Activated T-cell treated with anti-CD3 and anti-CD28 coated beads, Interleukin-2, amount 50 U/mL, for 48 hours (primary cell): ENCODE measurements at places on chromosomes 16 and 17.

DNA sequence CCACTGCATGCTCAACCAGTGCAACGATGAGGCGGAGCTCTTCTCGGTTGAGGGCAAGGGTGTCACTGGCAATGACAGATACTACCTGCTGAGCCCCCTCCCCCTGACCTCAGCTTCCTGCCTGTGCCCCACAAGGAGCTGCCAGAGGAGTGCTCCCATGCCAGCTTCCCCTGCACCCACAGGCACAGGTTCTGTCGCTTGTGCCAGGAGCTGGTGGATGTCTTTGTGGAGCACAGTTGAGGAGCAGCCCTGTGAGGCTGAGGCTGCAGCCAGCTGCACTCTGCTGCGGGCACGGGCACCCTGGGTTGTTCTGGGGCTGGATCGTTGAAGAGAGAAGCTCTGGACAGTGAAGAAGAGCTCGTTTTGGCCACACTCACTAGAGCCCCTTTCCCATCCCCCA is 165.3 kb upstream of the ZNF267 start:
- DNase-seq = no peak

DNA sequence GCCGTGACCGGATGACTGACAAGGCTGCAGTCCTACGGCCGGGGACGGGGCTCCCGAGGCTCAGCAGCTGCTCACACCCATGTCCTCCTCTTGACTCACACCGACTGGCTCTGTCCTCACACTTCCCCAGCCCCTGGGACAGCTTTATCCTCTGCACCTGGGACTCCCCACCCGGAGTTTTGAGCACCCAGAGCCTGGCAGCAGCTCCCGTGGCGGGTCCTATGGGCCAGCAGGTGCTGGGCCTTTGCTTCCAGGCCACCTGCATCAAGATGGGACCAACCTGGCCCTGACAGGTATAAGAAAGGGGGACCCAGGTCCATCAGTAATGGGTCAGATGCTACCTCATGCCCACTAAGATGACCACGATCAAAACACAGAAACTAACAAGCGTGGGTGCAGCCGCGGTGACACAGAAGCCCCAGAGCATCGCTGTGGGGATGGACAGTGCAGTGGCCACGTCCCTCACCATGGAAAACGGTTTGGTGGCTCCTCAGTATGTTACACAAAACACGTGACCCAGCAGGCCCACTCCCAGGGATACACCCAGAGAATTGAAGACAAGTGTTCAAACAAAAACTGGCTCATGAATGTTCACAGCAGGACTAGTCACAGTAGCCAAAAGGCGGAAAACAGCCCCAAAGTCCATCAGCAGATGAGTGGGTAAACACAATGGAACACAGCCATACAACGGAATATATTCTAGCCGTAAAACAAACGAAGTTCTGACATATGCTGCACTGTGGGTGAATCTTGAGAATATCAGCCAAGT is 3.3 kb upstream of the NOTUM start:
- no peak for DNase-seq

- no peak for DNase-seq
These were observed 84.6 kb downstream of the NT5M start for GRCh38 chr17:17387498-17388362.

- DNase-seq = no peak
These were observed 1.7 kb downstream of the CES2 start for GRCh38 chr16:66936889-66937554.

- DNase-seq = peak; percentile 41
These were observed 605 bp downstream of the NLRP1 start for GRCh38 chr17:5583426-5584382.

DNA sequence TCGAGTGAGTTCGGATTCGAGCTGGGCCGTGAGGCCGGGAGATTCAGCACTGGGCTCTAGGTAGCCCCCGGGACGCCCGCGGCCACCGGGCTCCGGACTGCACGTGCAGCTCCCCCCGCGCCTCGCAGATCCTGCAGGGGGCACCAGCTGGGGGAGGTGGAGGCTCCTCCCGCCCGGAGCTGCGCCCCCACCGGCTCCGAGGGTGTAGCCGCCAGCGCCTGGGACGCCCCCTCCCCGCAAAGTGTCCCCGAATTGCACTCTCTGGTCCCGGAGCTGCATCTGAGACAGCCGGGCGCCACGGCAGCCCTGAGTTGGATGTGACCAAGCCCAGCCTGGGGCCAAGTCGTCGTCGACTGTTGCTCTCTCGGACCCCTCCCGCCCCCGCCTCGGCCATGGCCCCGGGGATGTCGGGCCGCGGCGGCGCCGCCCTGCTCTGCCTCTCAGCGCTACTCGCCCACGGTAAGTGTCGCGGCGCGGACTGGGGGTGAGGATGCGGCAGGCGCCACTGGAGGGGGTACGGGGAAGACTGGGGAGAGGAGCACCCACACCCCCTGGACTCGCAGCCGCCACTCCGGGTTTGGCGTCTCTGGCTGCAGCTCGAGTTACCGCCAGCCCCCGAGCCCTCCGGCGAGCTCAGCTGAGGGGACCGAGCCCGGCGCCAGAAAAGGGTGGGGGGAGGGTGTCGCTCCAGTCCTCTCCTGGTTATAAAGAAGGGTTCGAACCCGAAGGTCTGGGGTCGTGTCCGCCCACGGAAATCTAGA is 1.5 kb downstream of the TMEM132E start:
- no peak for DNase-seq

GRCh38 chr16:50252874-50253513 is 13.4 kb upstream of the ADCY7 start:
- no peak for DNase-seq

DNA sequence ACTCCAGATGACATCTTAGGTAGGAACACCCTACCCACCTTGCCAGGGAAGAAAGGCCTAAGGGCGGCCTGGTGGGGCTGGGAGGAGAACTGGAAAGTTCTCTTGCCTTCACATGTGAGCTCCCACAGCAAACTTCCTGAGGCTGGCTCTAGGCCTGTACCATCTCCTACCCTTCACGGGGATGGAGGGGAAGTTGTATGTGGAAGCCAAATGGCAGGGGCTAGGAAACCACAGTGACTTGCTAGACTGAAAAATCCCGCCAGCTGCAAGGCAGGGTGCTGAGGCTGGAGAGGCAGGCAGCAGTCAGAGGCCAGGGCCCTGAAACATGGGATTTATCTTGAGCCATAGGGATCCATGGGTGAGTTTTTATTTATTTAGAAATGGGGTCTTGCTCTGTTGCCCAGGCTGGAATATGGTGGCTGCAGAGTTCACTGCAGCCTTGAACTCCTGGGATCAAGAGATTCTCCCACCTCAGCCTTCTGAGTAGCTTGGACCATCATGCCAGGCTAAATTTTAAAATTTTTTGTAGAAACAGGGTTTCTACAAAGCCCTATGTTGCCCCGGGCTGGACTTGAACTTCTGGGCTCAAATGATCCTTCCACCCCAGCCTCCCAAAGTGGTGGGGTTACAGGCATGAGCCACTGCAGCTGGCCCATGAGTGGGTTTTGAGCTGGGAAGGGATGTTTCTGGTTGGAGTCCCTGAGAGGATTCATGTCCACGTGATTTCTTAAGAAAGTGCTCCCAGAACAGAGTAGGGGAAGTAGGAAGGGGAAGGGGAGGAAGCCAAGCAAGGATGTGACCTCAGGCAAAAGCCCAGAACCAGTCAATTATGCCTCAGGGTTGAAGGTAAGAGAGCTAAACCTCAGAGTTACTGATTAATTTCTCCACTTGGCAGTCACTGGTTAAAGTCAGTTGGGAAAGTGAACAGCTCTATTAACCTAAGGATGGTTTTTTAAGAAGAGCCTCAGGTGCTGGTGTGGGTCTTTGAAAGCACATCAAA is 4.0 kb upstream of the KAT8 start:
- DNase-seq = no peak

- no peak for DNase-seq
These were observed 50.0 kb downstream of the SF3B3 start for GRCh38 chr16:70573451-70574121.

GRCh38 chr17:67376737-67377487 is at the start of gene PITPNC1:
Gene PITPNC1 (plus strand): TSS chr17:67377281.
- peak; percentile 93 for DNase-seq

GRCh38 chr16:28108590-28109247 is 45.2 kb upstream of the GSG1L start:
- DNase-seq = no peak

DNA sequence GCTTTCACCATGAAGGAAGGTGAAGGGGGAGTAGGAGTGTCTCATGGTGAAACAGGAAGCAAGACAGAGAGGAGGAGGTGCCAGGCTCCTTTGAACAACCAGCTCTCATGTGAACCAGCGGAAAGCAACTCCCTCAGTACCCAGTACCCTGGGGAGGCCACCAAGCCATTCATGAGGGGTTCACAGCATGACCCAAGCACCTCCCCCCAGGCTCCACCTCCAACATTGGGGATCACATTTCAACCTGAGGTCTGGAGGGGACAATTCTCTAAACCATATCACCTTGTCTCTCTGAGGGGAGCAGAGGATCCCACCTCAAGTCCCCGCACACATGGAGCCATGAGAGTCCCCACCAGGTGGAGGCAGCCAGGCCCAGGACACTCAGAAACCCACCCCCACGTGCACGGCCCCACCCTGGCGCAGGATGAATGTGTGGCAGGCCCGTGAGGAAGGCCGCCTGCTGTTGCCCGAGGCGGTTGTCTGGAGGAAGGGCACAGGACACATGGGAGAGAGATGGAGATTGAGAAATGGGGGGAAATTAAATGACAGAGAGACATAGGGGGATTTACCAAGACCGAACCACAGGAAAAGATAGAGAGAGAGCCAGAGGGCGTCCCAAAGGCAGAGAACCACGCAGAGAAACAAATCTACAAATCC is 85.9 kb downstream of the TMEM132E start:
- DNase-seq = no peak

GRCh38 chr17:10121971-10122707 is 76.3 kb downstream of the GAS7 start:
- no peak for DNase-seq

GRCh38 chr16:56681939-56682702 is at the start of gene MT1X:
Gene MT1X (plus strand): TSS chr16:56682470. CDS start chr16:56682541, 71 bp downstream.
- peak; percentile 95 for DNase-seq

GRCh38 chr17:3972281-3972731 is 8.1 kb upstream of the ATP2A3 start:
- no peak for DNase-seq

GRCh38 chr17:29789196-29790170 is 140.5 kb downstream of the SSH2 start:
- DNase-seq = no peak

DNA sequence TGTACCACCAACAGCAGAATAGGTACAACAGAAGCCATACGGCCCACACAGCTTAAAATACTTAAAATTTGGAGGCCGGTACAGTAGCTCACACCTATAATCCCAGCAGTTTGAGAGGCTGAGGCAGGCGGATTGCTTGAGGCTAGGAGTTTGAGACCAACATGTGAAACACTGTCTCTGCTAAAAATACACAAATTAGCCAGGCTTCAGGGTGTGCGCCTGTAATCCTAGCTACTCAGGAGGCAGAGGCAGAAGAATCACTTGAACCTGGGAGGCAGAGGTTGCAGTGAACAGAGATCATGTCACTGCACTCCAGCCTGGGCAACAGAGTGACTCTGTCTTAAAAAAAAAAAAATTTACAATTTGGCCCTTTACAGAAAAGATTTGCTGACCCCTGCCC is 17.0 kb downstream of the GFOD2 start:
- DNase-seq = no peak

- no peak for DNase-seq
These were observed 2074.3 kb downstream of the TP53TG3F start for GRCh38 chr16:35533683-35534082.

DNA sequence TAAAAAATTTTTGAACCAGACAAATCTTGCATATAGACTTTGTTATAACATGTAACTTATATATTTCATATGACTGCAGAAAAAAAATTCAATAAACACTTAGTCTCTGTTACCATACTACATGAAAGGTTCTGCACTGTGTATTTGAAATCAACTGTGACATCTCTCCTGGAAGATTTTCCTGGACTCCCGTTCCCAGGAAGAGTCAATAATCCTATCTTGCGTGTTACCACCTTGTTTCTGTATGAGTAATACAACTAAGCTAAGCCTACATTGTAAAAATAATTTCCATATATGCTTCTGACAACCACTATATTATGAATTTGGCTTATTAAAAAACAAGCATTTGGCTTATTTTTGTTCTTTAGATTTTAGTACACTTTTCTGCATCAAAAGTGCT is 665.6 kb upstream of the SOX9 start:
- no peak for DNase-seq

GRCh38 chr17:69223809-69224208 is 4.8 kb downstream of the ABCA10 start:
- no peak for DNase-seq

DNA sequence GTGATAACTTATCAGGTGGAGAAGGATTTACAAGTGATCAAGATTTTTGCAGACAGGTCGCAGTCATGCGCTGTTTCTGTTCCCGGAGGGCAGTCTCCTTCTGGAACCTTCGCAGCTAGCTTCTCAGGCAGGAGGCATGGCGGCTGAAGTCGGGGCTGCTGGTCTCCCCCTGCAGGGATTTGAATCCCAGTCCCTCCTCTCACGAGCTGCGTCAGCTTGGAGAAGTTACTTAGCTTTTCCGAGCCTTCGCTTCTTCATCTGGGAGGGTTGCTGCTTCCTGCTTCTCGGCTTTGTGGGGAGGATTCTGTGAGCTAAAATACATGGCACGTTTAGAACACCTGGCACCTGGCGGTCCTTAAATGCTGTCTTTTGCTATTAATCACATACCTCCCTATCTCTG is 287.8 kb upstream of the FOXF1 start:
- no peak for DNase-seq

GRCh38 chr16:13594823-13595222 is 325.1 kb upstream of the ERCC4 start:
- no peak for DNase-seq

GRCh38 chr16:68737730-68738629 is 888 bp downstream of the CDH1 start:
- DNase-seq = no peak

GRCh38 chr16:79185711-79186110 is 414.8 kb downstream of the MAF start:
- no peak for DNase-seq

DNA sequence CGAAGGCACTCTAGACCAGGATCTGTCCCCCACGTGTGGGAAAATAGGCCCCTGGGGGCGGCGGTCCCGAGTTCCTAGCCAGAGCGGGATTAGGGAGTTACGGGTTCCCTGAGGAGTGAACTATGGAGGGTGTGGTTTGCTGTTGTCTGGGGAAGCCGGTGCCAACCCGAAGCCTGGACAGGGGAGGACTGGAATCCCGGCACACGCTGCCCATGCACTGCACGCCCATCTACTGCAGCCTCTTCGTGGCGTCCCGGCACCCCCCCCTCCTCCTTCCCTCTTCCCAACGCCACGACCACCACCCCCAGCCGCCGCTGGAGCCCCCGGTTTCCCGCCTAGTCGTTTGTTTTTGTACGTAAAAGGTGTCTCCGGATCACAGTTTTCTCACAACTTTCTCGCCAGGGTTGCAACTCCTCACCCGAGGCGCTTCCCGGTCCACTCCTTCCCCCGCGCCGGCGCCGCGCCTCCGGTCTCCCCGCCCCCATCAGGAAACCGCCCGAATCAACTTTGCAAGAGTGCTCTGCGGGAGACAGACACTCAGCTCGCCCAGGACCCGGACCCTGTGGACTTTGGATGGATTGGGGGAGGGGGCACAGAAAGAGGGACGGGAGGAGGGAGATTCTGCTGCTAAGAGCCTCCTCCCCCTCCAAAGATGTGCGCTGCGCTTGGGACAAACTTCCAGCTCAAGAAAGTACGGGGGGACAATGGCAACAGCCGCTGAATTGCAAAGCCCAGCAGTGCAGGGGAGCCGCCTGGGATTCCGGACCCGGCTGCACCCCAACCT is 1.4 kb upstream of the LHX1 start:
- no peak for DNase-seq
